ENCODE measurements at places on chromosomes 7 and 10.

DNA sequence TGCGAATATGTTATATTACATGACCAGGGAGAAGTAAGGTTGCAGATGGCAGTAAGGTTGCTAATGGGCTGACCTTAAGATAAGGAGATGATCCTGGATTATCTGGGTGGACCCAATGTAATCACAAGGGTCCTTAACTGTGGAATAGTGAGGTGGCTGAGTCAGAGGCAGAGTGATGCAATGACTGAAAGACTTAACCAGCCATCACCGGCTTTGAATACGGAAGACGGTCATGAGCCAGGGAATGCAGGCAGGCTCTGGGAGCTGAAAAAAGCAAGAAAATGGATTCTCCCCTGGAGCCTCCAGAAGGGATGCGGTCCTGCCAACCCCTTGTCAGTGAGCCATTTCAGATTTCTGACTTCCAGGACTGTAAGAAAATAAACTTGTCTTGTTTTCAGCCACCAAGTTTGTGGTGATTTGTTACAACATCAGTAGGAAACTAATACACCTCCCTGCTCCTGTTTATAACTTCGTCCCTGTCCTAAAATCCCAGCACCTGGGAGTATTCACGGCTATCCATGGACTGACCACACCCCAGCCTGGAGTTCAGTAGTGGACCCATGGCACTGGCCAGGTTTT is 4.6 kb upstream of the C10orf95 start:
- DNase-seq: peak; percentile 87

- no peak for DNase-seq
Observed at GRCh38 chr10:36721871-36722270, 403.5 kb upstream of the ANKRD30A start.

DNA sequence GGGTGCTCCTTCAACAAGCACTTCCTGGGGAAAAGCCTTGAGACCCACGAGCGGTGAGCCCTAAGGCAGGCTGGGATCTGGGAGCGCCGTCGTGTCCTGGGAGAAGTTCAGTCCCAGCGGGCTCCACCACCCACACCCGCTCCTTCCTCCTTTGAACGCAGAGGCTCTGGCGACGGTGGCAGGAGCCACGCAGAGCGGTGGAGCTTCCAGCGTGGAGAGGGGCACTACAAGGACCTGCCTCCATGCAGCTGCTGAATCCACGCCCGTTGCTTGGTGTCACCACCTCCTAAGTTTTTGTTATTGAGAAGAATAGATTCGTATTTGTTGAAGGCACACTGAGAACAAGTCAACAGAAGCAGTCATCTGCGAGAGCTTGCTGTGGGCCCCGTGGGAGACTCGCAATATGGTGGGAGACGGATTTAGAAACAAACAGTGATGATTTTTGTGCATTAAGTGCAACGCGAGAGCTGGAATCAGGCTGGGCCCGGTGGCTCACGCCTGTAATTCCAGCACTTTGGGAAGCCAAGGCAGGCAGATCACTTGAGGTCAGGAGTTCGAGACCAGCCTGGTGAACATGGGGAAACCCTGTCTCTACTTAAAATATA is 60.1 kb upstream of the SDK1 start:
- DNase-seq: no peak

DNA sequence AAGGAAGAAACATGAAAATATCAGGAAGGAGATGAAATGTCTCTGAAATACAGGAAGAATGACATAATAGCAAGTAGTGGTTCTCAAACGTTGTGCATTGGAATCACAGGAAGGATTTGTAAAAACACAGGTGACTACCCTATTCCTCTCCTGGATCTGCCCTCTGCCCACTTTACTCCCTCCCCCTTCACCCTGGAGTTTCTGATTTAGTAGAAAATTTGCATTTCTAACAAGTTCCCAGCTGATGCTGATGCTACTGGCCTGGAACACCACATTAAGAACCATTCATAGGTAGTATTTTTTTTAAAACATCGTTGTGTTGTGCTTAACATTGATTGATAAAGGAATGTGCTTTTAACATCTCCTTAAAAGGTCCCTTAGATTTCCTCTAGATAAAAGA is 130.9 kb downstream of the PHF14 start:
- no peak for DNase-seq

DNA sequence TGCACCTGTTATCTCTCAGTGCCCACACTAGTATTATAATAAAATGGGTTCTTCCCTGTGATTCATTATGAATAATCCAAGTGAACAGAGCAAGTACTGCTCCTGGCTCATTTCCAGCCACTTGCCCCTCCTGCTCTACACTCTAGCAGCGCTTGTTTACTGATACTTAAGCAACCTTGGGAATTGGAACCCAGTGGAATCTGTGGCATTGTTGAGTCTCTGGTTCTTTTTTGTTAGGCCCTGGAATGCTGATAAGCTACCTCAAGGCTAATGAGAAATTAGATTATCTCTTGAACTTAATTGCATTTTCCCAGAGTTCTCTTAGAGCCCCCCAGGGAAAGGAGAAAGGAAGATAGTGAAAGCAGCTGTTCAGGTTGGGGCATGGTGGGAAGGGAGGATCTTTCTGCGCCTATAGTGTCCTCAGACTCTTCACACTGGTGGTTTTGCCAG is 34.0 kb downstream of the PRKAR2B start:
- DNase-seq: no peak

- no peak for DNase-seq
Observed at GRCh38 chr7:140247559-140247958, 70.8 kb upstream of the KDM7A start.

DNA sequence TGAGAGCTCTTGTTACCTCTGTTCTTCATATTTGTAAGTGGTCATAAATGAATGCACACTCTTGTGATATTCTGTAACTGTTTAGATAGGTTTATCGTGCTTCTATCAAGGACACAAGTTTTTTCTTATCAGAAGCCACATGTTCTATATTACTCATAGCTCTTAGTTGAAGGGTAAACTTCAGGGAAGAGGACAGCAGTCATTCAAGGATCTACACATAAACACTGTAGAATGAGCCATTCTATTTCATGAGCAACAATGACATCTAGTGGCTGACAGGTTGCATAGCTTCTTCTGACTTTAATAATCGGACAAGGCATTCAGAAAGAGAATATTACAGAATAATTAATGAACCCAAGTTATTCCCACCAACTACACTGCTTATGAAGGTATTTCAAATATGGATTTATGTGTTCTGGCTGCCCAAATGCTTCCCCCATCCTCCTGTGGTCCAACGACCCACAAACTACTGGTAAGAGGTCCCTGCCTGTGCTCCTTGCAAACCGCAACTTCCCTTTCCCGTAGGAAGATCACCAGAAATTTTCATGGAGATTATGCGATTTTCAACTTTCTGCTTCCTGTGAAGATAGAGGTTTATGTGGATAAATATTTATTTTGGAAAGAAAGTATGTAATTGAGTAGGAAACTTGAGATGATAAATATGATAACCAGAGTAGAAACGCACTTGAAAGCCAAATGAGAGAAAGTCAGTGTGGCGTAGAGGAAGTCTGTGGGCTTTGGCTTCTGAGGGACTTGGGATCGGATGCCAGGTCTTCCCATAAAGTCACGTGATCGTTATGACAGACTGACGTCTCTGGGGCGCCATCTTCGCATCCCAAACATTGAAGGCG is 16.8 kb upstream of the ABCB5 start:
- peak; percentile 69 for DNase-seq

DNA sequence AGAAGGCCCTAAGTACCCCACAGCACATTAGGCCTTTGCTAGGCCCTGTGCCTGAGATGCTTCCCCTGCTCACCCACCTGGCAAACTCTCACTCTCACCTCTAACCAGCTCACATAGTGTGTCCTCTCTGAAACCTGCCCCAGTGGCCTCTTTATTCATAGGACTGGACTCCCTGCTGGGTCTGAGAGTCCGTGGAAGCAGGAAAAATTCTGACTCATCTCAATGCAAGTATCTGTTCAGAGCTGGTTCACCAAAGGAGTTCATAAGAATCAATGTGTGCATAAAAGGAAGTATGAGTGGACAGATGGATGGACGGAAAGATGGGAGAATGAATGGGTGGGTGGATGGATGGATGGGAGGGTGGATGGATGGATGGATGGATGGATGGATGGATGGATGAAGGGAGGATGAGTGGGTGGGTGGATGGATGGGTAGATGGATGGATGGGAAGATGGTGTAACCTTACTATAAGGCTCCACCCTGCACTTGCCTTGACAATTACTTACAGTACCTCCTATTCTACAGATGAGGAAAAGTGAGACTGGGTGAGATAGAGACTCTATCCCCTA is 111.2 kb upstream of the ZMIZ1 start:
- no peak for DNase-seq

DNA sequence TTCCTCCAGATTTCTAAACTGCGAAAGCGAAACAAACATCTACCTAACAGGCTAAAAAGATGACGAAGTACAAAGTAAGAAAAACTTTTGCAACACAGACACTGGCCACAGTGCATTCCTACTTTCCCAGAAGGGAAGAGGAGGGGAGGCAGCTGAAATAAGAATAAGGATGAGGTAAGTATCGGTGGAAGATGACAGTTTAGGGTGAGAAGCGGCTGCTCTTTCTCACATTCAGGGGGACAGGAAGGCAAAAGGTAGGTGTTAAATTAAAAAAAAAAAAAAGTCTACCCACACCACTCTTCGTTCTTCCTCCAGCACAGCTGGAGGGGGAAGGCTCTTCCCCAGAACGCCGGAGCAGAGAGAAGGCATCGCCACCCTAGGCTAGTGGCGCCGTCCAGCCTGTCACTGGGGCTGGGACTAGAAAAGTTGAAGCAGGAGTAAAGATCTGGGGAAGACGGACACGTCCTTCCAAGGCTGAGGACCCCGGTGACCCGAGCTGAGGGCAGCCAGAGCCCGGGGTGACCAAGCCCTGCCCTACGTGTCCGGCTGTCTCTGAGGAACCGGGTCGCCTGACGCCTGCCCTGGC is 846 bp downstream of the DNAJC1 start:
- DNase-seq: peak; percentile 15

- DNase-seq: no peak
Observed at GRCh38 chr10:11336722-11337162, 274.7 kb downstream of the USP6NL start.

DNA sequence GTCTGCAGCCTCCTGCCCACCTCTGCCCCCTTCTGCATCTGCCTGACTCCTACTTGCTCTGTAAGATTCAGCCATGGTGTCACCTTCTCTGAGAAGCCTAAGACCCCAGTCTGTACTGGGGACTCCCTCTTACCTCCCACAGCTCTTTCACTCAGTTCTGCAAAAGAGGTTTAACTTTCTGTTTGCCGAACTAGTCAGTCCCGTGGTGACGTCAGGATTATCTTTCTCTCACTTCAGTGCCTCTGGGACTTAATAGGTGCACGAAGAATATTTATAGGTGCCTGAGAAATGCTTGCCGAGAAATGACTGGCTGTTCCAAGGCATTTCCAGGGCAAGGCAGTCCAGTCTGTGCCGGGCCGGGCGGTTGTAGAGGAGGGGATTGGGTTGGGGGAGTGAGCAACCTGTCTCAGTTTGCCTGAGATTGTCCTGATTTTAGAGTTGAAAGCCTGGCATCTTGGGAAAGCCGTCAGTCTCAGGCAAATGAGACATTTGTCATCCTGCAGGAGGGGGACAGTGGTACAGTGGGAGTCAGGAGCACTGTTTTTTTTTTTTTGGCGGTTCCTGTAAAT is 227.5 kb upstream of the NPVF start:
- no peak for DNase-seq

DNA sequence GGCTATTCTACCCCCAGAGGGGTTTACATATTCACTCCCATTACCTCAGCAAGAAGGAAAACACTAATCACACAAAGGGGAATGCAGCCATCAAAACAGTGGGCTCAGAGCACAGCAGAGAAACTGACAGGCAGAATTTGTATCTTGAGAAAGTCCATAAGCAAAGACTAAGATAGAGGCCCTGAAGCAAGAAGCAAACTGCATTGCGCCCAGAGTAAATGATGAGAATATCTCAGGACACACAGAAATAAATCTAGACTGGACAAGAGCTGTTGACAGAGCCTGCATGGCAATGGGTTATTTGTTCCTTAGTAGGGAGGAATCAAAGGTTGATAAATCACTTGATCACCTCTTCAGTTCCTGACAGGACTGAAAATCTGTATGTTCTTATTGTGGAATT is 440.7 kb upstream of the CELF2 start:
- no peak for DNase-seq

DNA sequence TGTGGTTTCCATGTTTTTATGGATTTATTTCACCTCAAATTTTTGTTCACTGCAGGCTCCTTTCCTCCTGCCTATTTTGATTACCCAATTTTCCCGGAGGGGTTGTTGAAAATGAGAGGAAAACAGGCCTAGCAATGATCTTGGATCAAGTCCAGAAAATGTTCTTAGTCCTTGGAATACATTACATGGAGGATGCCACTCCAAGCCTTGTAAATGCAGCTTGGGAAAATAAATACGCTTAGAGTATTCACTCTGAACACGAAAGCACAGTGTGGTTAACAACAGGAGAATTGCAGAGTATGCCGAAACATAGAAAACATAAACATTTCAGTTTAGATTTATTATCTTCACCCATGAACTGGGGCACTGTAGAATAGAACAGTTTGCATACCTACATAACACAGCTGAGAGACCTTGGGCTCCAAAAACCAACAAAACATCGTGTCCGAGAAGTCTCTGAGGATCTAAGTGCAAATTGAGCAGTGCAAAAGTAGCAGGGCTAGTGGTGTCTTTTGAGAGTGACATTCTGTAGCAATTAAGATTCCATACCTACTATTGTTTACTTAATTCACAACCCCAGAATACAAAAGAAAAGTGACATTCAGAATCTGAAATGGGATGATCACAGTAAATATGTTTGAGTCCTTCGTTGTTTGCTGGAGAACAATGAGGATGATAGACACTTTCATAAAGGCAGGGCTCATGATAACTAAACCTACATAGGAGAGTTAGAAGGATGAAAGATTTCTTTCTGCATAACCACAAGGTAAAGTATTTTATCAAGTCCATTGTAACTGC is 7.6 kb upstream of the CD36 start:
- DNase-seq: no peak

- peak; percentile 51 for DNase-seq
Observed at GRCh38 chr7:70923181-70923845, 208.6 kb upstream of the GALNT17 start.

DNA sequence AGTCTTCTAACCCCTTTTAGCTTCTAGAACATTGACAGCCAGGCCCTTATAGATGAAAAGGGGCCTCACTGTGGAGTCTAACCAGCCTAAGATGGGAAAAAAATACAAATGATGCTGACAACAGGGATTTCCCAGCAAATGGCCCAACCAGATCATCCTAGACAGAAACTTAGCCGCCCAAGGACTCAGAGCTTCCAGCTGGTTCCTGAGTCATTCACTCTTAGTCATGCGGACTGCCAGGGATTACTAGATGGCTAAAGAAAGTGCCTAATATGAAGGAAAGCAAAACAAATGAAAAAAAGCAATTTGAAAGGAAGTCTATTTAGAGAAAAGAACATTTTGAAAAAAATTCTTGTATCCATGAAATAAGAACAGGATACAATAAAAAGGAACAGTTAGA is 23.7 kb downstream of the TSPAN14 start:
- no peak for DNase-seq

Data from large intestine (tissue), 12 donors.